ENCODE measurements at places on chromosomes 5 and 9. TPM values are rescaled to one million over a fixed set of nuclear protein-coding genes. Genes with fewer than 3 reads are reported as not detected.

- DNase-seq = peak; percentile 69
- no peaks in the 10 kb centered on the region for H3K27me3 ChIP-seq
- H3K4me1 ChIP-seq = peaks cover 16% of the 10 kb centered on the region
These were observed 5.8 kb upstream of the ACTBL2 start for GRCh38 chr5:57488215-57488955.

DNA sequence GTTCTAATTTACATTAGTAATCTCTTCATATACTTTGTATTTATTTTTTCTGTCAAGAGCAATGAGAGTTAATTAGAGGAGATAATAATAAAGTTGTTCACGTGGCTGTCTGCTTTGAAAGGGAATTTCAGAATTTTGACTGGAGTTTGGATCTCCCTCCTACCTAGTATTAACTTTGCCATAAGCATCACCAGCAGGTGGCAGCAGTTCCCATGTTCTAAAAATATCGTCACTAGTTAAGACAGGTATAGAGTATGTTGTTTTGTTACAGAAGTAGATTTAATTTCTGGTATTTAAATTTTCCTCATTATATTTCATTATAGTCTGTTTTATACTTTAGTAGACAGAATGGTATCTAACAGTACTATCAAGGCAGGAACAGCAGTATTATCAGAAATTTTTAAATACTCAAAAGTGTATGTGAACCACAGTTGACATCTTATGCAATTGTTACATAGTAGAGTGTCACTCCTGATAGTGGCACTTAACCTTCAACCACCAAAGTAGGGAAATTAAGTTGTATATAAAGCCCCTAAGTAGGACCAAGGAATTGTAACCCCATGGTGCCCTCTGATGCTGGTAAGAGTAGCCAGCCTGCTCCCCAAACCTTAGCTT, 20.4 kb downstream of the GNPDA1 start:
- no peak for DNase-seq
- no peaks in the 10 kb centered on the region for H3K4me1 ChIP-seq
- H3K27me3 ChIP-seq = no peaks in the 10 kb centered on the region
- H3K27ac ChIP-seq = no peak overlapping the region
- H3K36me3 ChIP-seq = peaks cover 39% of the 10 kb centered on the region

- peaks cover 7% of the 10 kb centered on the region for H3K4me1 ChIP-seq
- H3K27ac ChIP-seq = peak overlapping the region; percentile 83
- H3K27me3 ChIP-seq = no peaks in the 10 kb centered on the region
These were observed 588.5 kb downstream of the MTRR start for GRCh38 chr5:8457187-8458037.

DNA sequence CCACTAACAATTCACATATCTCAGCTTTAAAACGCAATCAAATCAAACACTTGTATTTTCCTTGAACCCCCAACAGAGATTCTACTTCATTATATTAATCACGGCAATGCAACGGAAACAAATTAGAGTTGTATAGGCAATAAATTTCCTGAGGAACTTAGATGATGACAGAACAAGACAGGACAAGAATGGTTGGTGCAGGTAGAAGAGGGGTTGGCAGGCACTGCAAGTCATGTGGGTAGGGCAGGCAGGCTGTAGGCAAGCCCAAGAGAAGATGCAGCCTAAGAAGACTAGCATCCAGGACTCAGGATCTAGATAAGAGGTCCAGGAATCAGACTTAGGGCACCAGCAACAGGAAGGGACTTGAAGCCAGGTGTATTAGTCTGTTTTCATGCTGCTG, 16.6 kb upstream of the FEM1C start:
- H3K36me3 ChIP-seq = no peaks in the 10 kb centered on the region
- no peak for DNase-seq
- H3K4me1 ChIP-seq = peaks cover 12% of the 10 kb centered on the region
- H3K4me3 ChIP-seq = no peak overlapping the region

DNA sequence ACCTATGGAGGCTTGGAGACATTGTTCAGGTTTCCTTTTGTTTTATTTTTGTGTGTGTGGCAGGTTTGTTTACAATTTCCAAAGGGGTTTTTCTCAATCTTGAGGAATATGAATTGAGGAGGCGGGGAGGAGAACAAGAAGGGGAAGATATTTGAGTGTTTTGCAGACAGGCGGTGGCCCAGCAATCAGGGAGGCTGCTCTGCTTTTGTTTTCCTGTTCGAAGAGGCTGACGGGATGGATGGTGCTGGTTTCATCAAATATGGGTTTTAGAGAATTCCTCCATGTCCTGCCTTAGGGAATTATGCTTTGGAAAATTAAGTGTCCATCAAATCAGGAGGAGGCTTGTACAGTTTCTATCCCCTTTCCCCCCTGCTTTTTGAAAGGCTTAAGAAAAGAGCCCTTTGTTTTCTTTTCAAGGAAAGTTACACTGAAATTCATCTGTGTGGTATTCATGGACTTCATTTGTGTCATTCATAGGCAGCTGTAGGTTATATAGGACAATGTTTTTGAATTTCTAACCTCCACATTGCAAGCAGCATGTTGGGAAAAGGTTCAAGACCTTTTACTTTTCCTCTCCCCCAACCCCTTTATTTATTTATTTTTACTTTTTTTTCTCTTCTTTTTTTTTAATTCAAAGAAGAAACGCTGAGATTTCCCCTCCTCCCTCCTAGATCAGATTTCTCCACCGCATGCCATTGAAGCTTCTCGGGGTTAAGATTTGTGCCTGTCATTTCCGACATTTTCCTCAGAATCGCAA, 107.4 kb downstream of the ZNF462 start:
- no peak for DNase-seq
- H3K4me1 ChIP-seq = peaks cover 4% of the 10 kb centered on the region
- H3K36me3 ChIP-seq = peaks cover 17% of the 10 kb centered on the region
- H3K4me3 ChIP-seq = no peak overlapping the region
- peak overlapping the region; percentile 8 for H3K27ac ChIP-seq

DNA sequence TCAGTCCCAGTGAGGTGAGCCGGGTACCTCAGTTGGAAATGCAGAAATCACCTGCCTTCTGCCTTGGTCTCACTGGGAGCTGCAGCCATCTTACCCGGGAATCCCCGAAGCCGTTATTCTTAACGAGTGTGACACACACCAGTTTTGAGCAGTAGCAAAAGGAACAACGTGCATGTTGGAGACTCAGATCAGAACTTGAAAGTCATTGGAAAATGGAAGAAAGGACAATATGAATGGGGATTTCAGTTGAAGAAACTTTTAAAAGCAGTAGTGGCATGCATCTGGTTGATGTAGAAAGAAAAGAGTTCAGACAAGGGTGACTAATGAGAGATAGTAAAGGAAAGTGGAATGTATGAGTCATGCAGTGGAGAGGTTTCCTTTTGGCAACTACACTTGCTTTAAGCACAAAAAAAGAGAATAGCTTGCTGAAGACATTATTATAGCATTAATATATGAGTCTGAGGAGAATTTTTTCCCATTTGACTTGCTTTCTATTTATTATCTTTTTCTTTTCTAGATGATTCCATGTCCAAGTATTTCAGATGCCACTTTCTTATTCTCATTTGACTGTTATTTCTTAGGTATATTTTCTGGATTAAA, 44.4 kb upstream of the ANKDD1B start:
- DNase-seq = peak; percentile 62
- H3K4me3 ChIP-seq = peak overlapping the region; percentile 56
- peaks cover 32% of the 10 kb centered on the region for H3K4me1 ChIP-seq
- H3K36me3 ChIP-seq = peaks cover 8% of the 10 kb centered on the region
- no peaks in the 10 kb centered on the region for H3K27me3 ChIP-seq
- H3K27ac ChIP-seq = peak overlapping the region; percentile 100

The GABRA6 gene
- not detected for total RNA-seq

The PCDHGA5 gene
- 2.7 TPM for total RNA-seq

The PCDHB3 gene
- 0.36 TPM for total RNA-seq

The GAS1 gene
- total RNA-seq = 107 TPM

The PSD2 gene
- total RNA-seq = 0.29 TPM

The WNT8A gene
- not detected for total RNA-seq

All from osteoblast (primary cell).